ENCODE measurements at places on chromosomes 2 and 18.

GRCh38 chr18:55647331-55647730, 59.3 kb upstream of the TCF4 start:
- DNase-seq = no peak

- DNase-seq = no peak
Observed at GRCh38 chr2:25592766-25593292, 80.5 kb downstream of the DTNB start.

GRCh38 chr2:2188344-2188920, 142.6 kb downstream of the MYT1L start:
- DNase-seq = peak; percentile 63

DNA sequence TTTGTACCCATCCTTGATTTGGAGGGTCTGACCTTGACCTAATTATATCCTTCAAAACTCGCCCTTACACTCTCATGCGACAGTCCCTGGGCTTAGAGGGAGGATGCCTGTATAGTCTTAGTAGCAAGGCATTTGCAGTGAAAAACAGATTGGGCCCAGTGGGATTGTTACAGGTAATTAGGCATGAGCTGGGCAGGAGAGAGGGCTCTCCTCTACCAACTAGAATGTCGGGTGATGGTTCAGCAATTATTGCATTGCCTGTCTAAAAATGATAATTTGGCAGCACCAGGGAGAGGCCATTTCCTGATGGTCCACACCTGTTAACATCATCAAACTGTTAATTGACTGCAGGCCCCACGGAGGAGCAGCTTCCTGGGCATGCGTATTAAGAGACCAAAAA, 32.4 kb downstream of the COMMD1 start:
- no peak for DNase-seq

GRCh38 chr18:63346480-63347183, 20.4 kb downstream of the KDSR start:
- no peak for DNase-seq
